A549 treated with Hydrocortisone at 1 μM for 4 hours (cell line): ENCODE measurements at places on chromosomes 13 and 19. TPM values are rescaled to one million over a fixed set of nuclear protein-coding genes. Genes with fewer than 3 reads are reported as not detected.

The SF3A2 gene
- total RNA-seq: 64.6 to 72.8 TPM (median 68.5 TPM) in 5 replicates

The EPS8L1 gene
- 3.6 to 6.4 TPM (median 5.4 TPM) in 5 replicates for total RNA-seq

The TBXA2R gene
- total RNA-seq: 0.86 to 1.5 TPM (median 1.0 TPM) in 5 replicates

The EBI3 gene
- 2.5 to 3.9 TPM (median 3.4 TPM) in 5 replicates for total RNA-seq

The HSPH1 gene
- total RNA-seq: 88.2 to 108 TPM (median 89.2 TPM) in 5 replicates

The MEIS3 gene
- 32.7 to 43.0 TPM (median 37.1 TPM) in 5 replicates for total RNA-seq

The RFX2 gene
- 6.1 to 7.7 TPM (median 7.1 TPM) in 5 replicates for total RNA-seq

The LILRB1 gene
- total RNA-seq: 0.02 TPM in 1 of 5 replicates, not detected in the others

The CEACAM8 gene
- not detected in 5 replicates for total RNA-seq

The ELAVL3 gene
- total RNA-seq: 0.07 to 0.38 TPM (median 0.22 TPM) in 5 replicates

The MIR17HG gene
- total RNA-seq: 0.46 to 1.4 TPM (median 0.88 TPM) in 5 replicates

The C1QTNF9 gene
- total RNA-seq: not detected in 5 replicates

The LILRB2 gene
- 0.06 to 0.22 TPM (median 0.08 TPM) in 3 of 5 replicates, not detected in the others for total RNA-seq

The SLC17A7 gene
- total RNA-seq: 0.37 to 0.75 TPM (median 0.59 TPM) in 5 replicates

The ZNF177 gene
- 0.43 to 0.76 TPM (median 0.58 TPM) in 5 replicates for total RNA-seq

The MYO1F gene
- 0.22 to 0.32 TPM (median 0.24 TPM) in 5 replicates for total RNA-seq

The EXOC3L2 gene
- total RNA-seq: 1.5 to 2.5 TPM (median 2.0 TPM) in 5 replicates

The PSG1 gene
- 0.10 to 0.44 TPM (median 0.20 TPM) in 5 replicates for total RNA-seq

The FBXO46 gene
- total RNA-seq: 7.0 to 10.2 TPM (median 9.2 TPM) in 5 replicates

The ATP8B3 gene
- total RNA-seq: 2.6 to 3.6 TPM (median 3.3 TPM) in 5 replicates

The HCN2 gene
- total RNA-seq: 30.4 to 38.9 TPM (median 35.2 TPM) in 5 replicates

The NAXD gene
- 17.0 to 18.7 TPM (median 18.5 TPM) in 5 replicates for total RNA-seq

The ADGRE3 gene
- not detected in 5 replicates for total RNA-seq

The ARHGAP33 gene
- total RNA-seq: 4.7 to 9.3 TPM (median 7.4 TPM) in 5 replicates

The C19orf85 gene
- total RNA-seq: not detected in 5 replicates

The SPTBN4 gene
- 0.55 to 0.76 TPM (median 0.72 TPM) in 5 replicates for total RNA-seq

The LYL1 gene
- total RNA-seq: 0.67 to 1.1 TPM (median 0.71 TPM) in 5 replicates

The GAPDHS gene
- total RNA-seq: 0.09 TPM in 1 of 5 replicates, not detected in the others

The ENOX1 gene
- total RNA-seq: 1.9 to 2.4 TPM (median 2.1 TPM) in 5 replicates

The SYNGR4 gene
- total RNA-seq: 0.93 to 3.6 TPM (median 3.1 TPM) in 5 replicates

The ERVV-1 gene
- total RNA-seq: not detected in 5 replicates

The C13orf42 gene
- total RNA-seq: not detected in 5 replicates

The PRR22 gene
- 1.3 to 2.8 TPM (median 2.4 TPM) in 5 replicates for total RNA-seq

The DACT3 gene
- total RNA-seq: 0.24 to 0.31 TPM (median 0.29 TPM) in 5 replicates

The ZNF730 gene
- total RNA-seq: not detected in 5 replicates

The KLF1 gene
- 0.06 to 0.08 TPM in 2 of 5 replicates, not detected in the others for total RNA-seq

The PLEKHF1 gene
- total RNA-seq: 5.4 to 8.4 TPM (median 7.6 TPM) in 5 replicates

The U2AF2 gene
- 262 to 324 TPM (median 284 TPM) in 5 replicates for total RNA-seq

The NR2C2AP gene
- 28.5 to 30.0 TPM (median 29.1 TPM) in 5 replicates for total RNA-seq

The PDX1 gene
- total RNA-seq: 0.05 to 0.12 TPM (median 0.06 TPM) in 4 of 5 replicates, not detected in the other

The RAB8A gene
- total RNA-seq: 48.6 to 105 TPM (median 50.6 TPM) in 5 replicates

The ZNF808 gene
- 0.07 to 0.17 TPM (median 0.11 TPM) in 4 of 5 replicates, not detected in the other for total RNA-seq

The PABPC3 gene
- total RNA-seq: 0.12 to 0.17 TPM (median 0.15 TPM) in 5 replicates

The CCDC122 gene
- 1.7 to 3.8 TPM (median 3.0 TPM) in 5 replicates for total RNA-seq

The SELENOV gene
- not detected in 5 replicates for total RNA-seq

The CABP5 gene
- not detected in 5 replicates for total RNA-seq

The NCAN gene
- total RNA-seq: 0.01 to 0.23 TPM (median 0.10 TPM) in 5 replicates

The PSG3 gene
- 0.07 to 0.26 TPM (median 0.09 TPM) in 3 of 5 replicates, not detected in the others for total RNA-seq

The TPRX2 gene
- not detected in 5 replicates for total RNA-seq

The ZNF829 gene
- total RNA-seq: 0.29 to 0.50 TPM (median 0.40 TPM) in 5 replicates

The DCT gene
- not detected in 5 replicates for total RNA-seq

The SPART gene
- 19.9 to 29.5 TPM (median 21.1 TPM) in 5 replicates for total RNA-seq

The LHB gene
- total RNA-seq: not detected in 5 replicates
